ENCODE measurements at places on chromosomes 5 and 9.

DNA sequence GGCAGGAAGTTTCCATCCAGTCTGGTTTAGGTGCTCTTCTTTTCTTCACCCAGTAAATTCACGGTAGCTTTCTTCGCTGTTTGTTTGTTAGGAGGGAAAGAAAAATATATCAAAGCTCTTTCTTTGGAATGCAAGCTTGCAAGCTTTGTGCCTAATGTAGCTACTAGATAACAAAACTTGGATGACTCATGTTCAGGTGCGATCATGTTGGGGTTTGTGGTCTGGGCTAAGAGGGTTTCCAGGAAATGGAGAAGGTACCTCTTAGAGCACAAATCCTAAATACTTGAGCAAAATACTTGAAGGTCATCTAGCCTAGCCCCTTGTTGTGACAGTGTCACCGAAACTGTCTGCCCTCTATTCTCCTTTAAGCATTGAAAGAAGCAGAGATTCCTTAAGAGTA, 17.7 kb downstream of the SRP19 start:
- no peak for DNase-seq

DNA sequence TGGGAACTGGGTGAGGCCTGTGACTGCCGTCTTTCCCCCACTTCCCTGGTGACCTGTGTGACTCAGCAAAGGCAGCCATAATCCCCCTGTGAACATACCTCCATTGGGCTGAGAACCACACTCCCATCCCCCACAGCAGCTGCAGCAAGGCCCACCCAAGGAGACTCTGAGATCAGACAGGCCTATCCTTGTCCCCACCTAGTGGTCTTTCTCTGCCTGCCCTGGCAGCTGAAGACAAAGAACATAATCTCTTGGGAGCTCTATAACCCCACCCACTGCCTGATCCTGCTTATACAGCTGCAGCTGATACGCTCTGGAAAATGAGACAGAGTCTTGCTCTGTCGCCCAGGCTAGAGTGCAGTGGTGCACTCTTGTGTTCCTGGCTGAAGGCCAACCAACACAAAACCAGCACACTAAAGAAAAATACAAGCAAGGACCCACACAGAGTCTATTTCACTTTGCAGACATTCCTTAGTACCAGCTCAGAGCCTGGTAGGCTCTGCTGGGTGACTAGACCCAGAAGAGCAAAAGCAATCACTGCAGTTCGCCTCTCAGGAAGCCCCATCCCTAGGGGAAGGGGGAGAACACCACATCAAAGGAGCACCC, 106.7 kb downstream of the MCTP1 start:
- no peak for DNase-seq

GRCh38 chr5:179404321-179405053, 59.2 kb upstream of the ADAMTS2 start:
- no peak for DNase-seq

DNA sequence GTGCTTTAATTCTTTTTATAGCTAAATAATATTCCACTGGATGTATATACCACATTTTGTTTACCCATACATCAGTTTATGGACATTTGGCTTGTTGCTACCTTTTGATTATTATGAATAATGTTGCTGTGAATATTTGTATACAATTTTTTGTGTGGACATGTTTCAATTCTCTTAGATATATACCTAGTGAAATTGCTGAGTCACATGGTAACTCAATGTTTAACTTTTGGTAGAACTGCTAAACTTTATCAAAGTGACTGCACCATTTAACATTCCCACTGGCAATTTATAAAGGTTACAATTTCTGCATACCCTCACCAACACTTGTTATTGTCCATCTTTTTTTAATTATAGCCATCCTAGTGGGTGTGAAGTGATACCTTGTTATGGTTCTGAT, 22.1 kb downstream of the IL31RA start:
- no peak for DNase-seq

Data from SIG-M5 (cell line).